GM03348 (cell line): ENCODE measurements at places on chromosomes 4 and X.

DNA sequence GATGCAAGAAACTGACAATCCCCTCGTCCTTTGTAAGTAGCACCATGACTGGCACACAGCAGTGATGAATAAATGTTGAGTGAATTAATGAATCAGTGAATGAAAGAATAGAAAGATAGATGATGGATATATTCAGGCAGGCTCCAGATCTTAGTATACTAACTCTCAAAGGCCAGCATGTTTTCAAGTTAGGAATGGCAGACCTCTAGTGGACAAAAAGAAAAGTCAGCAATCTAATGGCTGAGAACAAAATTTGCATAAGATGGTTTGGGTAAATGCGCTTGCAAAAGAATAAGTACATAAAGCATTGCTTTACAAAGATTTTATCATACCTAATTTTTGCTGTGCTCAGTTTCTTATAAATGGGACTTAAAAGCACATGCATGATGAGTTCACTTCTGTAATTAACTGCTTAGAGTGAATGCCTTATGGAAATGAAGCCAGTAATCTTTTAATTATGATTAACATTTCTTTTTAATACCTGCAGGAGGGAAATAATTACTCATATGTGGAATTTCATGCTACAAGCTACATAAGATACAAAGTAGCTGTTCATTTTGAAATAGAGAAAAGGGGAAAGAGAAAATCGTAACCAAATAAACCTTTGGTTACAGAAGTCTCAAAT lies 126.9 kb upstream of the GPRIN3 start:
- peak; percentile 61 for DNase-seq

GRCh38 chr4:152180369-152180768 lies 355.5 kb downstream of the FBXW7 start:
- DNase-seq = no peak

GRCh38 chr4:187714957-187715356 lies 280.6 kb upstream of the ZFP42 start:
- DNase-seq = no peak

DNA sequence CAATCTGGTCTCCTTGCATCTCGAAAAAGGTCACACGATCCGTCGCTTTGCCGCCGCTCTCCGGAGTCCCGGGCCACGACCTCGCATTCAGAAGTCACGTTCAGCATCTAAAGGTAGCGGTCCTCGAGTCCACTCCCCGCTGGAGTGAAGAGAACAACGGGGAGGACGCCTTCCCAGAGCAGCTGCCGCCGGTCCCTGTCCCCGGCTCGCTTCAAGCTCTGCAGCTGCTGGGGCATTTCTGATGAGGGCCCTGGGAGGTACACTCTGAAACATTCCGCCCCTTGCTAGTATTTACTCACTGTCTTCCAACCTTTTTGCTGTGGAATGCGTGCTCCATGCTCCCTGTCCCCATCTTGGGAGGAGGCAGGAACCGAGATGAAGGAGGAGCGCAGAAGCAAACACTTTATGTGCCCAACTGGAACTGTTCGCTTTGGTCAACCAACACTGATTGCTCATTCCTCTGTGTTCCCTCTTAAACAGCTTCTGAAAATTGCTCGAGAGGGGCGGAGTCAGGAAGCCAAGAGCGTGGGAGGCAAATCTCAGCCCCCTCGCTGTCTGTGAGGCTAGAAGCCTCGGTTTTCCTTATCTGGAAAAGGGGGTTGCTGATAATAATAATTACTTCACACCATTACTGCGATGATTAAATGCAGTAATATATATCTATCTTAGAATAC lies 6.4 kb upstream of the VAMP7 start:
- DNase-seq = peak; percentile 5

- peak; percentile 60 for DNase-seq
Observed at GRCh38 chr4:41177016-41177415, 37.3 kb downstream of the APBB2 start.

DNA sequence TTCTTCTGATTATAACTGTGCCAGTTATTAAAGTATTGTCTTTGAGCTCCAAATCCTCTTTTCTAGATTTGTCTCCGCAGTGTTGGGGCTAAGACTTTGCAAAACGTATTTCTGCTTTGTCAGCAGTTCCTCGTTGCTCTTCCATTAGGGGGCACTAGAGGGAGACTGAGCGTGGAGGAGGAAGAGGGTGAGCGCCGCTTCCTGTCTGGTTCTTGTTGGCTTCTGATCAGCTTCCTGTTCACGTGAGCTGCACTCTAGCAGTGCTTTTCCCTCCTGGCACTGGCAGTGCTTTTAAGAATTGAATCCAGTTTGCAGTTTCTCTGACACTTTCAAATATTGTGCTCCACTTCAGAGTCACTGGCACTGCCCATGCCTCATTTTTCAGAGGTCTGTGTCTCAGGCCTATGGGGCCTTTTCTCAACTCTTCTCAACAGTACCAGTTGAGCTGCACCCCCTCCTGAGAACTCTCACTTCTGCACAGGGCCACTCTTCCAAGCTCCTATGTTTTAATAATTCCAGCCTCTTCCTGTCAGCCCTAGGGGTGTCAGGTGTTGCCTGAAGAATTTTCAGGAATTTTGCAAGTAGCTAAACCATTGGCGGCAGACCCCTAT lies 54.4 kb upstream of the LCORL start:
- DNase-seq = no peak

GRCh38 chrX:149453030-149453429 lies 52.1 kb downstream of the IDS start:
- peak; percentile 58 for DNase-seq

- no peak for DNase-seq
Observed at GRCh38 chr4:23483320-23483960, 406.4 kb downstream of the PPARGC1A start.

DNA sequence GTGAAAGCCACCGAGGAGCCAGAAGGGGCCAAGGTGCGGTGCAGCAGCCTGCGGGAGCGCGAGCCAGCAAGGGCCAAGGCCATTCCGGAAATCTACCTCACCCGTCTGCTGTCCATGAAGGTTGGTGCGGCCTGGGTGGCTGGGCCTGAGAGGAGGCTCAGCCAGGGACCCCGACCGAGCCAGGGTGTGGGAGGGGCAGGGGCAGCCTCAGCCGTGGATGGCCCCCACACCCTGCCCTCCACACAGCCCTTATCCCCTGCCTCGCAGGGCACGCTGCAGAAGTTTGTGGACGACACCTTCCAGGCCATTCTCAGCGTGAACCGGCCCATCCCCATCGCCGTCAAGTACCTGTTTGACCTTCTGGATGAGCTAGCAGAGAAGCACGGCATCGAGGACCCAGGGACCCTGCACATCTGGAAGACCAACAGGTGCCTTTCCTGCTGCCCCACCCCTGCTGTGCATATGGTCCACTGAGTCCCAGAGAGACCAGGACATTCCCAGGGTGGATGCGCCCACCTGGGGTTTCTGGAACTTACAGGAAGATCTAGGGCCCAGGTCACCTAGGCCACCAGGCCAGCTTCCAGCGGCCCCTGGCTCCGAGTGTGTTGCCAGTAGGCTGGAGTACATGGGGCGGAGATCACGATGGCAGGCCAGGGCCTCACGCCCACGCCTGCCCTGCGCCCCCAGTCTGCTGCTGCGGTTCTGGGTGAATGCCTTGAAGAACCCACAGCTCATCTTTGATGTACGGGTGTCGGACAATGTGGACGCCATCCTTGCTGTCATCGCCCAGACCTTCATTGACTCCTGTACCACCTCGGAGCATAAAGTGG lies 3.4 kb upstream of the SRPK3 start:
- no peak for DNase-seq

DNA sequence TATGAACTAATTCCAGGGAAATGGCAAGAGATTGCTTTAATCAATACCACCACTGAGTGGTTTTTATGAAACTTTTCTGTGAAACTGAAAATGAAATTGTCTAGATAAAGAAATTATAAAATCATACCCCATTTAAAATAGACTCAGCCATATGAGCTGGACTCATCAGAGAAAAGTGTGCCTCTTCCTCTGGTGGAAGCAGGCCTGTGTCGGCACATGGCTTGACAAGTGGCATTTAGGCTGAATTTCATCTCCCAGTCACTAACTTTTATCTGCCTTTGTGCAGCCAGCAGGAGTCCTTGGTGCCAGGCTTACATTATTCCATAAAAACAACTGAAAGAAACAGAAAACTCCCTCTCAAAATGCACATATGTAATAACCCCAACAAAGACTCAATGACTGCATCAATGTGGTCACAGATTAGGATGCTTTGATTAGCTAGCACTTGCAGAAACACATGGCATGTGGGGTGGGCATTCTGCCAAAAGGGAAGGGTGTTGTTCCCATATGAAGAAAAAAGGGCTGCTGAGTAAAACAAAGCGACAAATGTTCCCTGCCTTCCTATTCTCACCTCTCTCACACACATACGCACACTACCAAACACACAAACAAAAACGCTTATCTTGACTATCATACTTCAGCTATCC lies 232.3 kb downstream of the PABPC4L start:
- DNase-seq = no peak

DNA sequence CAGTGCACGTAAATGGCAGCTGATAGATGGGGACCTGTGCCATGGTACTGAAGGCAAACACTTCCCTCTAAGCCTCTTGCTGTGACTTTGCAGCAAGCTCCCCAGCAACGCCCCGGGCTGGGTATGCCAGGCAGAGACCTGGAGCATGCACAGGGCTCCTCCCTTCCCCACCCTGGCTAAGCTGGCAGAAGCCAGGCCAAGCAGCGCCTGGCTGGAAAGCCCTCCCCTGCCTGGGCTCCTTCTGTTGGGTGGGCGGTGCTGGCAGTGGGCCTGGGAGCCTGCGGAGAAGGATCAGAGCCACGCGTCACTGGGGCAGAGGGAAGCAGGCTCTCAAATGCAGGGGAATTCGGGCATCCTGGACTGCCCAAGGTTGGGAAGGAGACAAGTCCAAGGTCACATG lies 3.6 kb downstream of the ATP2B3 start:
- DNase-seq = peak; percentile 59

DNA sequence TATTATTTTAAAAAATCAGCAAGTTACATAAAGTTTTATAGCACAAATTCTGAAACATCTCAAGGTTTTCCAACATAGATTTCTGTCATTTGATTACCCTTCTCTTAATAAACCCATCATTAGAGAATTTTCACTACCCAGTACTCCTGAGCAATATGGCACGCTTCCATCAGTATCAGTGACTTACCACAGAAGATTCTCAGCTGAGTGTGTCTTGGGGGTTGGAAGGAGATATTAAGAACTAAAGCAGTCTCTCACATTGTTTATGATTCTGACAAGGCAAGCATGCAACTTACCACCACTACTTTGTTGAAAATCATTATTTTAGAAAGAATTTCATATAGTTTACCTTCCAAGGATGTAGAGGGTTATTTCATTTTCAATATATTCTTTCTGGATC lies 67.7 kb downstream of the INPP4B start:
- DNase-seq = peak; percentile 15

- DNase-seq = no peak
Observed at GRCh38 chr4:161320377-161320776, 843.4 kb downstream of the FSTL5 start.

DNA sequence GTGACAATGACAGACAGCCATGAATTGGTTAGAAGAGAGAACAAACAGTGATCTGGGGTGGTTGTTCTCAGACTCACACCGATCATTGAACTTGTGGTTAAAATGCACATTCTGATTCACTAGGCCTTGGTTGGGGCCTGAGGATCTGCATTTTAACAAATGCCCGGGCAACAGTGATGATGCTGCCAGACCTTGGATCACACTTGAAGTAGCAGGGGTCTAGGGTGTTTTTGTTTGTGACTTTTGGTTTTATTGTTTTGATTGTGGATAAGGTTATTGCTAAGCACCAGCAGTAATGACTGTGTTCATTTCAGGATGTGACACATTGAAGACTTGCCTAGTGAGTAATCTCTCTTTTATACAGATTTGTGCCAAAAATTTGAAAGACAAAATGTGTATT lies 36.5 kb downstream of the TXLNG start:
- DNase-seq = peak; percentile 46

- no peak for DNase-seq
Observed at GRCh38 chrX:133606990-133607389, 191.7 kb upstream of the GPC4 start.

GRCh38 chrX:18468599-18468998 lies 43.2 kb downstream of the CDKL5 start:
- no peak for DNase-seq

DNA sequence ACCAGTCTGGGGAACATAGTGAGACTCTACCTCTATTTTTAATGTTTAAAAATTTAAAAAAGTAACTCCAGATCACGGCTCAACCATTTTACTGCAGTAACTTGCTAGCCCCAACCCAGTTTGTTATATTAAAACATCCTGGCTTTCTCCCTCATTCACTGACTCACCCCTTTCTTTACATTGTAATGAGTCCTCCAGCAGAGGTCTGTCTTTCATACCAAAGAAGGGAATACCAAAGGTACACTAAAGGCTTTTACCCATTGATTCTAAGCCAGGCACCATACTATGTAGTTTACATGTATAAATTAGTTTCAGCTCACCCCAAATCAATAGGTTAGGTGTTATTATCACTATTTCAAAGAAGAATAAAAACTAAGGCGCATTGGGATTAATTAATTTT lies 286.9 kb downstream of the PACRGL start:
- DNase-seq = no peak

DNA sequence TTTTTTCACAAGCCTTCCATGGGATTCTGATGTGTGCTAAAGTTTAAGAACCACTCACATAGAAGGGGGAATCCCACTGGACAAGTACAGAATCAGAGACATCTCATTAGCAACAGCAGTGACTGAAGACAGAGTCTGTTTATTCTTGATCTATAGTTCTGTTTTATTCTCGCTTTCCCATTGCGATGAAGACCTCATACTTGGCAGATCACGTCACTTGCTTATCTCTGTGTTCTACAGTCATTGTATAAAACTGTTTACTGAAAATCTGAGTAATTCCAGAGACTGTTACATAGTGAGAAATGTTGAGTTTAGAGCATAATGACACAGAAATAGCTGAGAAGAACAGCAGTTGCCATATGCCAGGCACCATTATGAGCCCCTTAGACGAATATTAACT lies 185.5 kb downstream of the PTTG2 start:
- no peak for DNase-seq

DNA sequence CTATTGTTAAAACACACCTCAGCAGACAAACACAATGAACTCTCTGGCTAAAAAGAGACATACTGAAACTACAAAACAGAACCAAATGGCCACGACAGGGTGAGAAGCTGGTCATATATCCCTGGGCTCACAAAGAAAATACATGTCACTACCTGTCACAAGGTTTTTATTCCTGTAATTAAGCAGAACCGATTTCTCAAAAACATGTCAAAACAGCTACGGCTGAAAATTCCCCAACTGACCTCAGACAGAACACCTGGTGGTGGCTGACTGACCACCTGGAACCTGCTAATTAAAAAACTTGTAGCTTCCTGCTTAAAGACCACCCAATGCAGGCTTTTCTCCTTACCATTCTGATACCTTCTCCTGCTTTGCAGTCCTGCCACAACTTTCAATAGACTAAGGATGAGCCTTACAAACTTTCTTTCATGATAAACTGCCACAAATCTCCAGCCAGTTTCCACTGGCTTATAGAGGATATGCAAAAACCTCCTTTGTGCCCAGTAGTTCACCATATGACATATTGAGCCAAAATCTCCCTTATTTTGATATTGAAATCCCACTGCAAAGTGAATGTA lies 571.9 kb downstream of the SPOCK3 start:
- no peak for DNase-seq

GRCh38 chr4:70269674-70270073 lies 27.3 kb downstream of the CSN3 start:
- DNase-seq = no peak
